ENCODE measurements at places on chromosomes 1 and 21.

DNA sequence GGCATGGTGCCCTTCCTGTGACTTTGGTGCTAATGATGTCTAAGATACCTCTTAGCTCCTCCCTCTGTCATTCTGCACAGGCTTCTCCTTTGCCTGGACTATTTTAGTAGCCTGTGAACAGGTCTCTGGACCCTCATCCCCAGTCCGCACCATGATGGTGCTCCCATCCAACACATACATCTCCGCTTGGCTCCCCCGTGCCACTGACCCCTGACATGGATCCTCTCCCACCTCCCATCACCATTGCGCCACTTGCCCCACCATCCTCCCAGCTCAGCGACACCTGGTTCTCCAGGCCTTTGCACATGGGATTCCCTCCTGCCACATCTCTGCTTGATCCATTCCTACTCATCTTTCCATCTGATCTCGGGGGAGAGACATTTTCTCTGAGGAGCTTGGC lies 33.9 kb downstream of the RUNX3 start:
- no peak for DNase-seq

DNA sequence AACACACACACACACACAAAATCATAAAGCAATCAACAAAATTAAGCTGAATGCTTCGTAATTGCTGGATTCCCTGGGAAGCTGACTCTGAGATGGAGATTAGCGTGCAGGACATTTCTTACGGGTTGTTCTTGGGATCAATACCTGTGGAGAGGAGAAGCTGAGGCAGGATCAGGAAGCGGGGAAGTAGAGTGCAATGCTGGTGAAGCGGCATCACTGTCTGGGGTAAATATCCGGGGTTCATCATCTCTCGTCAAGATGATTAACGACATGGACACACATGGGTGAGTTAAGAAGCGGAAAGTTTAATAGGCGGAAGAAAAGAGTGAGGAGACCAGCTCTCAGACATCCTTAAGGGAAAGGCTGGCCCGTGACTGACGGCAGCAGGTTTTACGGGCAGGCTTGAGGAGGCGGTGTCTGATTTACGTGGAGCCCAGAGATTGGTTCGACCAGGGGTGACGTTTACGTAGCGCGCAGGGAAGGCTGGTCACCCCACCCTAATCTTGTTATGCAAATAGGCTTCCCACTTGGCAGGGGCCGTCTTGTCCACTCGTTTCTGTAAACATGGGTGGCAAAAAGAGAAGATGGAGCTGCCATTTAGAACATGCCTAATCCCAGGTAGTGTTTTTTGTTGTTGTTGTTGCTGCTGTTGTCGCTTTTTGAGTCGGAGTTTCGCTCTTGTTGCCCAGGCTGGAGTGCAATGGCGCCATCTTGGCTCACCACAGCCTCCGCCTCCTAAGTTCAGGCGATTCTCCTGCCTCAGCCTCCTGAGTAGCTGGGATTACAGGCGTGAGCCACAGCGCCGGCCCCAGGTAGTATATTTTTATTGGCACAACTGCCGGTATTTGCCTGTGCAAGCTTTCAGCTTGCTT lies 135.6 kb upstream of the KCNJ15 start:
- DNase-seq: no peak

GRCh38 chr1:155044812-155045657 lies 6.1 kb upstream of the ADAM15 start:
- peak; percentile 85 for DNase-seq

DNA sequence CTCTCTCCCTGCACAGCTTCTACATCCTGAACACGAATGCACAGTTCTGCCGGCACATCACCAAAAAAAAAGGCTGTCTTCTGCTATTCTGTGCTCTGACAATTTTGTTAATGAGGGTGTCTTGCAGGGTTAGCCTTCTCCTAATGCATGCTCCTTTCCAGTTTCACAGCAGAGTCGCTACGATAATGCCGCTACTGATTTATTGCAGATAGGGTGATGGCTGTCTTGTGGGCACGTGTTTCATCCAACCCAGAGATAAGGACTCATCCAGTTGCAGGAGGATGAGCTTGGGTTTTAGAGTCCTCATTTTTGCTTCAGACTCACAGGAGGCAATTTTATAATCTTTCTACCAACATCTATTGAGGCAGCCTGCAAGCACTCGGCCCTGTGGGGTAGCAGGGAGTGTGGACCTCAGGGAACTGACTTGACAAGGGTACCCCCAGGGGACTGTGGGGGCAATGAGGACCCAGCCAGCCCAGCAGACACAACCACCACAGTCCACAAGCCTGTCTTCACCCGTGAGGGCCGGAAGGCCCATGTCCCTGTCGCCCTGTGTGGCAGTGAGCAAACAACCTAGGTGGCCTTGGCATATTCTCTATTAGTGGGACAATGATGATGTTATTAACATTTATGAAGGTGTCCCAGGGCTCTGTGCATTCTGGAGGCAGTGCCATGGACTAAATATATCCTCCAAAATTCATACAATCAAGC lies 15.4 kb upstream of the UTS2 start:
- no peak for DNase-seq

DNA sequence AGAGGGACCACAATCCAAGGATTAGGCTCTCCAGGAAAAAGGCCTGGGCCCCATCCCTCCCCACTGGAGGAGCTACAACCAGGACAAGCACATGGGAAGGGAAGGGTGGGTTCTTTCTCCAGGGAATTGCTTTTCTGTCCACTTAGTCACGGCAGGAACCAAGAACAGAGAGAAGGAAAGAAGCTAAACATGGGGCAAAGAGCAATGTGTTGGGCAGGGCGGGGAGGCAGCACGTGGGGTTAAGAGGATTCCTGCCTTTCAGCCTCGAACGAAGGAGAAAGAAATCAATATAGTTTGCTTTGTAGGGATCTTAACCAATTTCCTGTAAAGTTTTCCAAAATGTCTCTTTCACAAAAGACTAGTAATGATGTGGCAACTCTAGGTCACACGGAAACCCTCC lies 21.7 kb downstream of the ERI3 start:
- DNase-seq: no peak

DNA sequence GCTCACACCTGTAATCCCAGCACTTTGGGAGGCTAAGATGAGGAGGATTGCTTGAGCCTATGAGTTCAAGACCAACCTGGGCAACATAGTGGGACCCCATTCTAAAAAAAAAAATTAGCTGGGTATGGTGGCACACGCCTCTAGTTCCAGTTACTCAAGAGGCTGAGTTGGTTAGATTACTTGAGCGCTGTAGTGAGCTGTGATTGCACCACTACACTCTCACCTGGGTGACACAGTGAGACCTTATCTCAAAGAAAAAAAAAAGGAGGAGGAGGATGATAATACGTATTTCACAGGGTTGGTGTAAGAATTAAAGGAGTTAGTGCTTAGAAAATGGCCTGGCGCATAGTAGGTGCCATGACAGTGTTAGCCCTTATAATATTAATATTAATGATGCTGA lies 144.1 kb downstream of the PLXNA2 start:
- DNase-seq: no peak

GRCh38 chr1:223662943-223663342 lies 2.6 kb downstream of the CAPN8 start:
- no peak for DNase-seq

Data from left ventricle myocardium superior (tissue), 1 donor.